GM23248 (cell line): ENCODE measurements at places on chromosomes 3 and 15.

DNA sequence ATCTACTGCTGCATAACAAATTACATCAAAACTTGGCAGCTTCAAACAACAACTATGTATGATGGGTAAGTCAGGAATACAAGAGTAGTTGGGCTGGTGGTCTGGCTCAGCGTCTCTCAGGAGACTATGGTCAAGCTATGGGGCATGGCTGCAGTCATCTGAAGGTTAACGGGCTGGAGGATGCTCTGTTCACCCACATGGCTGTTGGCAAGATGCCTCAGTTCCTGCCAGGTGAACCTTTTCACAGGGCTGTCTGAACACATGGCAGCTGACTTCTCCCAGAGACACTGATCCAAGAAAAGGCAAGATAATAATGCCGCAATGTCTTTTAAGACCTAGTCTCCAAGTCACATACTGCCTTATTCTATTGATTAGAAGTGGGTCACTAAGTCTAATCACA lies 63.7 kb downstream of the GPR176 start:
- H3K27me3 ChIP-seq, result no peaks in the 10 kb centered on the region
- peaks cover 35% of the 10 kb centered on the region for H3K4me1 ChIP-seq
- H3K36me3 ChIP-seq, result peaks cover 12% of the 10 kb centered on the region
- no peak for DNase-seq
- no peak overlapping the region for H3K27ac ChIP-seq
- no peak overlapping the region for H3K4me3 ChIP-seq

DNA sequence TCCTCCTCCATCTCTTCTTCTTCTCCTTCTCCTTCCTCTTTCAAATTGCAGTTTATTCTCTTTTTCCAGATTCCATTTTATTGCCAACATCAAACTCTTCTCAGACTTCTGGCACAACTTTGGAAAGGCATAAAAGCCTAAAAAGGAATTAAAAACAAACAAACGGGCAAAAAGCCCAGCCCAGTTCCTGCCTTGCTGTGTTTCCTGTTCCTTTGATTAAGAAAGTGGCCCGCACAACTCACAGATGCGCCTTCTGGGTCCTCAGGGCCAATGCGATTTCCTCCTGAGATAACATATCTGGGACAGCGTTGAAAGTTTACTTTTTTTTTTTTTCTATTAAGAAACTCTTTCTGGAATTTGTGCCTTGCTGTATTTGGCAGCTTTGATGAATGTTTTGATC lies 158.7 kb upstream of the UBE3A start:
- peaks cover 6% of the 10 kb centered on the region; the same call in 1 of the 2 replicates for H3K4me1 ChIP-seq
- H3K27ac ChIP-seq, result no peak overlapping the region
- DNase-seq, result no peak
- no peaks in the 10 kb centered on the region for H3K27me3 ChIP-seq

DNA sequence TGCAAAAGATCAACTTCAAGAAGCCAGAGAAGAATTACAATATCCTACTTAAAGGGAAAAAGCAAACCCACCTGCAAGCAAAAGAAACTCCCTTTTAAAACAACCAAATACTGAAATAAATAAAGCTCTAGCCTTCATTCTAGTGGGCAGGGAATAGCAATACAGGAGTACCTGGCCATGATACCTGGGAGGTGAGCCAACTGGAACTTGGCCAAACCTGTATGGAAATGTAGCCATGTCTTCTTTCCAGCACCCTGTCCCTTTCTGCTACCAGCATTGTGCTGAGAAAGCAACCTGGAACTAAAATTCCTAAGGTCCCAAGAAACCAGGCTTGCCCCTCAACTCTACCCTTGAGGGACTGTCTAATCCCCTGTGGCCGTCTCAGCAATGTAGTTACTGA lies 530.0 kb downstream of the EPHB1 start:
- H3K27ac ChIP-seq, result no peak overlapping the region
- no peak overlapping the region for H3K4me3 ChIP-seq
- H3K36me3 ChIP-seq, result no peaks in the 10 kb centered on the region
- no peaks in the 10 kb centered on the region for H3K4me1 ChIP-seq
- no peak for DNase-seq

DNA sequence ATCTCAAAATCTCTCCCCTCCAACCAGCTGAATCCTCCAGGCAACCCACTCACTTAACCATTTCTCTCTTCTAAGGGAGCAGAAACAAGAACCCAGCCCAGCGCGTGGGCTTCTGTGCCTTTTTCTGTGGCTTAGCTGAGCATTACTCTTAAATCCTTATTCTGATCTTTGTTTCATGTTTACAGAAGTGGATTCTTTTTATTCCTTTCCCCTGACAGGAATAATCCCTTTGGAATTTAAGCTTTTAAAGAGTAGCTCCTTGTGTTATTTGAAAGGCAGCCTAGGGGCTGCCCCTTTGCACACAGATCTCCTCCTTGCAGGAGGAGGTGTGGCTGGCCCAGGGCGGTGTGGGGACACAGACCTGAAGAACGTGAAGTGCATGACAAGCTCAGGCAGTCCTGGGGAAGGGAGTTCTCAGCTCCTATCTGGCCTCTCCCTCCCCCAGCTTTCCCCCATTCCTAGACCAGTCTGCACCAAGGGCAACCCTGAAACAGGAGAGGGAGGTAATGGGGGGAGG lies 77.1 kb upstream of the UBE2E1 start:
- no peaks in the 10 kb centered on the region for H3K27me3 ChIP-seq
- H3K4me1 ChIP-seq, result no peaks in the 10 kb centered on the region
- no peak for DNase-seq
- no peak overlapping the region for H3K4me3 ChIP-seq
- no peak overlapping the region for H3K27ac ChIP-seq
- no peaks in the 10 kb centered on the region for H3K36me3 ChIP-seq

DNA sequence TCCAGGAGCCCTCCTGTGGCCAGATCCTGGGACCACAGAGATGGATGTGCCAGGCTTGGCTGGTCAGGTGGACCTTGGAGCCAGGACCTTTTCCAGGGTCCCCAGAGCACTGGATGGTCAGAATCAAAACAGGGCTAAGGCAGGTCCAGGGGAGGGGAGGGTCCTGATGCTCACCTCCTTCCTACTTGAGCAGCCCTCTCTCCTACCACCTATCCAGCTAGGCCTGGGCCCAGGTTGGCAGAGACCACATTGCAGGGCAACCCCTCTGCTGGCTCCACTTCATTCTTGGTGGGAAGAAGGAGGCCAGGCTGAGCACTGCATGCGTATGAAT lies 28.5 kb upstream of the SFMBT1 start:
- H3K27ac ChIP-seq, result no peak overlapping the region
- no peaks in the 10 kb centered on the region for H3K27me3 ChIP-seq
- H3K36me3 ChIP-seq, result no peaks in the 10 kb centered on the region
- peaks cover 3% of the 10 kb centered on the region; the same call in 1 of the 2 replicates for H3K4me1 ChIP-seq

DNA sequence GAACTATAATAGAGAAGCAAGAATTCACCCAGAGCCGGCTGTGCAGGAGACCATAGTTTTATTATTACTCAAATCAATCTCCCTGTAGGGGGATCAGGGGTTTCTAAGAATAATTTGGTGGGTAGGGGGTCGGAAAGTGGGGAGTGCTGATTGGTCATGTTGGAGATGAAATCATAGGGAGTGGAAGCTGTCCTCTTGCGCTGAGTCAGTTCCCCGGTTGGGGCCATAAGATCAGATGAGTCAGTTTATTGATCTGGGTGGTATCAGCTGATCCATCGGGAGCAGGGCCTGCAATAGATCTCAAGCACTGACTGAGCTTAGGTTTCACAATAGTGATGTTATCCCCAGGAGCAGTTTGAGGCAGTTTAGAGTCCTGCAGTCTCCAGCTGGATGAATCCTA lies 97.0 kb upstream of the SNRPN start:
- H3K4me3 ChIP-seq, result no peak overlapping the region
- no peaks in the 10 kb centered on the region for H3K4me1 ChIP-seq
- DNase-seq, result no peak
- H3K36me3 ChIP-seq, result no peaks in the 10 kb centered on the region
- no peak overlapping the region for H3K27ac ChIP-seq

DNA sequence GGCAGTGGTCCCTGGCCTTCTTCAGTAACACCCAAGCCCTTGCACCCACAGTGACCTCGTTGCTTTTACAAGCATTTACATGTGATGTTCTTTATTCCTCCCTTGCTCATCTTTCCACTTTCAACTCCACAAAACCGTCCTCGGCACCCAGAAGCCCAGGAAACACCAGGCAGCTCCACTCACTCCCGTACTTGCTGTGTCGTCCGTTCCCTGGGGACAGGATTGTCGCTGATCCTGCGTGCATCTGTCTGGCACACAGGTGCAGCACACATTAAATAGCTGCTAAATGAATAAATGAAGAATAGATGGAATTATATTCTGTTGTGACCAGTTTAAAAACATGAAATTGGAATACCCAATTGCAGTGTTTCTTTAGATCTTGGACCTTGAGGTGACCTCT lies 119.6 kb downstream of the PGPEP1L start:
- no peak overlapping the region for H3K4me3 ChIP-seq
- H3K36me3 ChIP-seq, result no peaks in the 10 kb centered on the region
- no peak overlapping the region for H3K27ac ChIP-seq

DNA sequence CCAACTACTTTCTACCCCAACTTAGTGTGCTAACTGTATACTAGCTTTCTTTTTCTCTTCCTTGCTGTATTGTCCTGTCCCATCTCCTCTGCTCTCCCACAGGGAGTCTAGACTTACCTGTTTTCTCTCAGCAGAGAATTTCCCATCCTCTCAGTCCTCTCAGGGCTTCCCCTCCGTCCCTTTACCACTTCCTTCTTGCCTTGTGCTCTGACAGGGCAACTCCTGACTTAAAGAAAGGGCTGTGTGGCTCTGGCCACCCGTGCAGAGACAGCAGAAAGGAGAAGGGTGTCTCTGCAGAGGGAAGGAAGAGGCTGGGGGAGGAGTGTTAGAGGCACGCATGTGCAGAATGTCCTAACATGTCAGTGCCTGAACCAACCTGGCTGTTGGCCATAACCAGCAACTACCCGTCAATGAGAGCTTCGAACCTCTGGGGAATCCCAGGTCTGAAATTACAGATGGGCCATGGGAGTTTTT lies at the start of gene GCSAM:
TSS of gene GCSAM (minus strand) at position 274 of the 474 bp plus-strand sequence. CDS start at position 146, 128 bp downstream.
- no peak within 1 kb of the TSS for H3K27ac ChIP-seq
- H3K27me3 ChIP-seq, result no peaks in the 10 kb centered on the region
- peaks cover 8% of the 10 kb centered on the region; the same call in 1 of the 2 replicates for H3K4me1 ChIP-seq
- no peaks in the 10 kb centered on the region for H3K36me3 ChIP-seq

DNA sequence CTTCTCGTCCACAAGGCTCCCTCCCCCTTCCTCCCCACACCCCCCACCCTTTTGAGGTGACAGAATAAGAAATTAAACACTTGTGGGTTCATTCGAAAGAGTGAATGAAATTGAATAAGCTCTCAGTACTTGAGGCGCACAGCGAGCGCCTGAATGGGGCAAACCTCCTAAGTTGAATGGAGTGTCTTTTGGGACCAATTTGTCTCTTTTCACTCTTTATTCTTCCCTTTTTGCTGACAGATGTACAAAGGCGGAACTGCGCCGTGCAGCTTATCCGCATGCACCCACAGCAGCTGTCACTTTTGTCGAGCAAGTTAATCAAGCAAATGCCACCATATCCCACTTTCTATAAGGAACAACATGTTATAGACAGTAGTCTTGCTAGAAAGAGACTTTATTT lies 47.9 kb upstream of the FEZF2 start:
- H3K27me3 ChIP-seq, result no peaks in the 10 kb centered on the region
- H3K27ac ChIP-seq, result no peak overlapping the region
- no peak for DNase-seq
- no peaks in the 10 kb centered on the region for H3K36me3 ChIP-seq
- H3K4me1 ChIP-seq, result no peaks in the 10 kb centered on the region
- no peak overlapping the region for H3K4me3 ChIP-seq

GRCh38 chr3:156725682-156726081 lies 51.3 kb downstream of the TIPARP start:
- H3K27me3 ChIP-seq, result no peaks in the 10 kb centered on the region
- H3K36me3 ChIP-seq, result peaks cover 34% of the 10 kb centered on the region
- H3K27ac ChIP-seq, result peak overlapping the region; percentile 17; the same call in 1 of the 2 replicates
- H3K4me3 ChIP-seq, result no peak overlapping the region
- DNase-seq, result no peak

DNA sequence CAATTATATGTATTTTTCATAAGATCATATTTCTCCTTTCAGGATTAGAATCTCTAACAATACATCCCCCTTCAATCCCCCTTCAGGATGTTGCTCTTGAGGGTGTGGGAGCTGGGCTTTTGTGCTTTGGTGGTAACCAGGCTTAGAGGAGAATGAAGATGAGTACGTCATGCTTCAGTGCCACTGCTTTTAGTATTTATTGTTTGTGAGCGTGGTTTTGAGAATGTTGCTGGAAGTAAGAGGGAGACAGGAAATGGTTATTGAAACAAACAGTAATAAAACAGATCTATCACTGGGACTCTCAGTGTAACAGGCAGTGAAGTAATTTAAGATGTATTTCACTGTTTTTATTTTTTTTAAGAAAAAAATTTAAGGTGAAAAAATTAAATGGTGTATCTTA lies 35.3 kb downstream of the GBE1 start:
- peaks cover 60% of the 10 kb centered on the region for H3K4me1 ChIP-seq
- DNase-seq, result peak; percentile 65
- peak overlapping the region; percentile 55; the same call in 1 of the 2 replicates for H3K4me3 ChIP-seq
- H3K36me3 ChIP-seq, result no peaks in the 10 kb centered on the region
- peak overlapping the region; percentile 95 for H3K27ac ChIP-seq

GRCh38 chr3:72100601-72101187 lies 315.7 kb upstream of the PROK2 start:
- no peak overlapping the region for H3K27ac ChIP-seq
- peak; percentile 92 for DNase-seq
- H3K4me3 ChIP-seq, result peak overlapping the region; percentile 69
- no peaks in the 10 kb centered on the region for H3K36me3 ChIP-seq
- H3K4me1 ChIP-seq, result no peaks in the 10 kb centered on the region

DNA sequence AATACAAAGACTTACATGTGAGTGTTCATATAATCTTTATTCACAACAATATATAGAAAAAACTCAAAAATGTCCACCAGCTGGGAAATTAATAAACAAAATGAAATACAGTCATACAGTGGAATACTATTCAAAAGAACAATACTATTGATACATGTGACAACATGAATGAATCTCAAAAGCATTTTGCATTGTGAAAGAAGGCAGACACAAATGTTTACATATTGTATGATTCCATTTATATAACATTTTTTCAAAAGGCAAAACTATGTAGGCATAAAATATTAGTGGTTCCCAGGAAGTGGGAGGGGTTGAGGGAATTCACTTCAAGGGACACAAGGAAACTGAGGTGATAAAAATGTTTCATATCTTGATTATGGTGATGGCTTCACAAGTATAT lies 303.2 kb downstream of the CTNNB1 start:
- H3K4me3 ChIP-seq, result no peak overlapping the region
- no peaks in the 10 kb centered on the region for H3K4me1 ChIP-seq
- H3K36me3 ChIP-seq, result no peaks in the 10 kb centered on the region
- no peaks in the 10 kb centered on the region for H3K27me3 ChIP-seq
- H3K27ac ChIP-seq, result no peak overlapping the region
- DNase-seq, result no peak

DNA sequence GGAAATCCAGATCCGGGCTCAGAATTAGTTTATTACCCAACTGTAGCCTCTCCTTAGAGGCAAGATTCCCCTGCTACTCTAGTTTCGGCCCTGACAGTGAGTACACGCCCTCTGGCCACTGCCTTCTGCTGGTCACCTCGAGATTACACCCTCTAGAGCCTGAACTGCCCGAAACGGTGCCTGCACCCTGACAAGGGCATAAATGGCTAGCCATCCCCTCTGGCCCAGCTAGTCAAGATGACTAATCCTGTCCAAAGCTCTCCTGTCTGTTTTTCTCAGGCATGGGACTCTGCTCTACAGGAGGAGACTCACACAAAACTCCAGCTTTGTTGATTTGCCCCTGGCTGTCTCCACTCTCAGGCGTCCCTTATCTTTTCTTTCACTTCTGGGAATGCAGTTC lies 150.5 kb upstream of the UBE2E2 start:
- no peak overlapping the region for H3K4me3 ChIP-seq
- peak; percentile 20 for DNase-seq
- no peaks in the 10 kb centered on the region for H3K36me3 ChIP-seq
- peaks cover 55% of the 10 kb centered on the region for H3K27me3 ChIP-seq
- peaks cover 12% of the 10 kb centered on the region for H3K4me1 ChIP-seq
